Ureter (tissue), 1 donor: ENCODE measurements at places on chromosomes 1 and 21. TPM values are rescaled to one million over a fixed set of nuclear protein-coding genes. Genes with fewer than 3 reads are reported as not detected.

Gene F5
- total RNA-seq, result 1.7 TPM

Gene CD48
- 6.0 TPM for total RNA-seq

Gene KPRP
- total RNA-seq, result not detected

Gene MPL
- 0.55 TPM for total RNA-seq

Gene SPRR2A
- total RNA-seq, result 0.96 TPM

Gene AKIRIN1
- 49.6 TPM for total RNA-seq

Gene IFNLR1
- total RNA-seq, result 4.6 TPM

Gene PDZK1
- 0.23 TPM for total RNA-seq

Gene GATAD2B
- 43.1 TPM for total RNA-seq

Gene PLA2G2A
- 165 TPM for total RNA-seq

Gene TNFRSF18
- total RNA-seq, result 3.3 TPM

Gene GBP2
- 70.6 TPM for total RNA-seq

Gene IGSF21
- 6.6 TPM for total RNA-seq

Gene RAB4A
- 68.7 TPM for total RNA-seq

Gene NEGR1
- total RNA-seq, result 10.0 TPM

Gene GPR37L1
- total RNA-seq, result 0.10 TPM

Gene ANGPTL1
- total RNA-seq, result 26.3 TPM

Gene KRTAP10-9
- total RNA-seq, result not detected

Gene LRRC8B
- total RNA-seq, result 14.4 TPM

Gene SLAMF9
- total RNA-seq, result not detected

Gene AMY1B
- not detected for total RNA-seq

Gene ZNF683
- total RNA-seq, result 1.2 TPM

Gene RAVER2
- 11.5 TPM for total RNA-seq

Gene CROCC
- 38.5 TPM for total RNA-seq

Gene TNFSF18
- not detected for total RNA-seq

Gene KRTAP19-1
- total RNA-seq, result not detected

Gene OR14A2
- total RNA-seq, result not detected

Gene HMGN1
- total RNA-seq, result 225 TPM

Gene FCGR2B
- 11.6 TPM for total RNA-seq

Gene OR2T33
- not detected for total RNA-seq
